Muscle of leg (tissue), 16 donors: ENCODE measurements at places on chromosomes 6 and 20. TPM values are rescaled to one million over a fixed set of nuclear protein-coding genes. Genes with fewer than 3 reads are reported as not detected.
A peak's percentile ranks its signal among the peaks of the same experiment; 100 is the strongest.

DNA sequence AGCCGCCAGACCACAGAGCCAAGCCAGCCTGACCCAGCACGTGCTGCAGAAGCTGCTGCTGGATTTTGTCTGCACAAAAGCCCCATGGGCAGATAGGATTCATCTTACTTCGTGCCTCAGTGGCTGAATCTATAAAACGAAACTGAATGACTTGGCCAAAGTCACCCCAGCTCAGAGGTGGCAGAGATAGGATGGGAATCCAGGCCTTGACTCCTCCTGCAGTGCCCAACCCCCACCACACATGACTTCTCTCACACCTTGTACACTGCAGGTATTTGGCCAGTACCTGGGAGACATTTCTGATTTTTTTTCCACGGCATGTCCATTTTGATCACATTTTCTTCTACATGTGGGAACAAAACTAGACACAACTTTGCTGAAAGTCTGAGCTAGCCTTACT is 182.1 kb downstream of the ANKRD60 start:
- no peak for DNase-seq

DNA sequence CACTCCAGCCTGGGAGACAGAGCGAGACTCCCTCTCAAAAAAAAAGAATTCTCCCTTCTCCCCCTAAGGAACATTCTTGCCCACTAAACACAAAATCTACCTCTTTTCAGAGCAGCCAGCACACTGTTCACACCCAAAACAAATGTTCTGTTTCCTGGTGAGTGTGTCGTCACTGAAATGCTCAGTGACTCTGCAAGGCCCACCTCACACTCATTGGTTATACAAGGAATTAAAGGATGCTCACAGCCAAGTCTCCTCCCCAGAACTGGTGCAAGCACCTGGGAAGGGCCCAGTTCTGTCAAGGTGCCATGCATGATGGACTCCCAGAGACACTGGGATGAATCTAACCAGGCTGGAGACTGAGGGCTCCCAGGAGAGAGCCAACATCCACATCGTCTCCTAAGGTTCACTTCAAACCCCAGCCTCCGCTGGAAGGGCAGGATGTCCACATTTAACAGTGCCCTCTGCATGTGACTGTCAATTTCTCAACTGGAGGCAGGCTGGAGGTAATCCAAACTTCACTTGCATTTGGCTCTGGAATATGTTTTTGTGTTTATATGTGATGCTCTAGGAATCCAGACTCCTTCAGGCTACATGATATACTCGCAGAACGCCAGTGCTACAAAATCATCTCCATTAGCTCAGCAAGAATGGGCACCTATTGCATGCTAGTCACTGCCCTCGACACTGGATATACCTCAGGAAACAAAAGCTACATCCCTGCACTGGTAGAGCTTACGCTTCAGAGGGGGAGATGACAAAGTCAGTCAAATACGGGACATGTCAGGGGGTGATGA is 7.1 kb downstream of the RRBP1 start:
- no peak for DNase-seq

DNA sequence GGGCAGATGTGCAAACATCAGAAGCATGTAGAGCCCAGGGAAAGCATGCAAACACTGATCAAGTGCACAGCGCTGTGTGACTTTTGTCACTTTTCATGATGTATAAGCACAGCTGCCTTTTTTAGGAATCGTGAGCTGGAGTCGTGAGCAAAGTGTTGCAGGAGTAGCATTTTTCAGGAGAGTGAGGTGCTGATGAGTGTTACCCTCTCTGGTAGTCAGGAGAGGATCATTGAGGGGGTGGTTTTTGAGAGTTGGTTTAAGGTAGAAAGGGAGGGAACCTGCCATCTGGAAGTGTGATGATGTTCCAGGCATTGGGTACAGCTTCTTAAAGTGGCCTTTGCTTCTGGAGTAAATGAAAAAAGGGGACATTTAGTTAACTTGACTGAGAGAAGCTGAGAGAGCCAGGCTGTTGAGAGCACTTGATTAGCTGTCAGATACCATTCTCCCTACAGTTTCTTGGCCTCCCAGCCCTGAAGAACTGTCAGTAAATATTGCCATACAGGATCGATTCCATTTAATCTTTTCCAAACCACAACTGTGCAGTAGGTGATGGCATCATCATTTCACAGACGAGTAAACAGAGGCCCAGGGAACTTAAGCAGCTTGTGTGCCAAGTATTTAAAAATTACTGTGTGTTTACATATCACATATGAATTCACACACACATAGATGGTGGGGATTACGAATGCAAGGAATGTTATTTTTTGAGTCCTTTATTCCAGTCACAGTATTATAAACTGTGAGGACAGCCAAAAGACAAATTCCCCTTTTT is 28.9 kb downstream of the TPD52L1 start:
- no peak for DNase-seq

DNA sequence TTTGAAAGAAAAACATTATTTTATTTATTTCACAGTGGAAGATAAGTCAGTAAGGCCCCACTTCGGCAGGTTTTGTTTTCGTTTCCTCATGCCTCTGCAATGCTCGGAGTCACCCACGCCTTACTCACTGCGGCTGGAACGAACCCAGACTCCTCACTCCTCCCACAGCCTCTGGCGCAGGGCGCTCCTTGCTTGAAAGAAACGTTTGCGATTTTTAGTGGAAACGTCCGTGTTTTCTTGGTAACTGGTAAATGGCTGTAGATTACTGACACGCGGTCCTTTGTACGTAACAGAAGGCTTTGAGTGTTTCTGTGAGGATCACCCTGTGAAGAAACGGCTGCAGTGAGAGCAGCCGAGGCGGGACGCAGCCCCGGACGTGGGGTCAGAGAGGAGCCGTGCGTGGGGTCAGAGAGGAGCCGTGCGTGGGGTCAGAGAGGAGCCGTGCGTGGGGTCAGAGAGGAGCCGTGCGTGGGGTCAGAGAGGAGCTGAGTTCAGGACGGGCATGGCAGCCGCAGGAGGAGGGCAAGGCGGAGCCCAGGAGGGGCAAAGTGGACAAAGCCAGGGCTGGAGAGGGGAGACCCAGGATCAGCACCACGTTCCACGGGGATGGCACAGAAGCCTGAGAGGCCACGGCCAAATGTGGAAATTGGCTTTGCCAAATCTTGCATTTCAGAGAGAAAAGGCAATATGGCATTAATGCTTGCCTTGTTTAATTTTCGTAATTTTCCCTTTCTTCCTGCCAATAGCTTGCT is 198.6 kb upstream of the THBS2 start:
- peak; percentile 82 for DNase-seq

- DNase-seq = no peak
These were observed 95.9 kb upstream of the IYD start for GRCh38 chr6:150272976-150273315.

- peak; percentile 20 for DNase-seq
These were observed 38.3 kb downstream of the SNX3 start for GRCh38 chr6:108222504-108222903.

DNA sequence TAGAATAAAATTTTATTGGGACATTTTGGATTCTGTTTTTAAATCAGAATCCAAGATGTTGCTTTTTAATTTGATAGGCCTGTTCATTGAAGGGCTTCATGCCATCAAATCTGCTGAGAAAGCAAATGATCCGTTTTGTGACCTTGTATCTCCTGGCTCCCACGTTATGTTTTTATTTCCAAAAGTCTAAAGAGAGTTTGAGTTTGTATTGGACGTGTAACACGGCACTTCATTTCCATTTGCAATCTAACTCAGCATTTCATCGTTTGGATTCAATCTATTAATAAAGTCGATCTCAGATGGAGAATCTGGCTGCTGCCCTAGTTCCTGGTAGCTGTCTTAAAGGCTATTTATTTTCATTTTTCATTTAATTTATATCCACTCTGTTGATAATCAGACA is 17.0 kb downstream of the KIF25 start:
- DNase-seq = peak; percentile 92

DNA sequence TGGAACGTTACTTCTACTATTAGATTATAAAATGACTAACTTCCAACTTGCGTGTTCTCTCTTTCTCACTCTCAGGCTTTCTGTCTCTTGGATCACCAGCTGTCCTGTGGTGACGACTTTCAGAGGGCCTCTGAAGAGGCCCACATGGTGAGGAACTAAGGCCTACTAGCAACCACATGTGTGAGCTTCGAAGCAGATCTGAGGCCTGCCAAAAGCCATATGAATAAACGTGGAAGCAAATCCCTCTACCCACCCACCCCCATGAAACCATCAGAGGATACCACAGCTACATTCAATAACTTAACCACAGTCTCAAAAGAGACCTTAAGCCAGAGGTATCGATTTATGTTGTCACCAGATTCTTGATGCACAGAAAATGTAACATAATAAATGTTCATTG is 13.5 kb upstream of the BMP5 start:
- no peak for DNase-seq

DNA sequence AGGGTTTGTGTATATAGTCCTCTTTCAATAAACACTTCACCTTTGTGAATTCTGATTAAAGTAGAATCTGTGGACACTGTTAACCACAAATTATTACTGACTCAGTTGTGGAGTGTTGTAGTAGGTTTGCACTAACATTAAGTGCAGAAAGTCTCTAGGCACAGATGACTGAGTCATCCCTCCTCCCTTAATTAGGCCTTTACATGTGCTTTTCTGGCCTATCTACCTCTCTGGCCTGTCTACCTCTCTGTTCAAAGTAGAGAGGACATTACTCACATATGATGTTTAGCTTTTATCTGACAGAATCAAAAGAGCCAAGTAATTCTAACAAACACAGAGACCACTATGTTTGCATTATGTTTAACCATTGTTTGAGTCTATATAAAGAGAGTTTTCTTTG is 783.0 kb downstream of the TENT5A start:
- DNase-seq = no peak

DNA sequence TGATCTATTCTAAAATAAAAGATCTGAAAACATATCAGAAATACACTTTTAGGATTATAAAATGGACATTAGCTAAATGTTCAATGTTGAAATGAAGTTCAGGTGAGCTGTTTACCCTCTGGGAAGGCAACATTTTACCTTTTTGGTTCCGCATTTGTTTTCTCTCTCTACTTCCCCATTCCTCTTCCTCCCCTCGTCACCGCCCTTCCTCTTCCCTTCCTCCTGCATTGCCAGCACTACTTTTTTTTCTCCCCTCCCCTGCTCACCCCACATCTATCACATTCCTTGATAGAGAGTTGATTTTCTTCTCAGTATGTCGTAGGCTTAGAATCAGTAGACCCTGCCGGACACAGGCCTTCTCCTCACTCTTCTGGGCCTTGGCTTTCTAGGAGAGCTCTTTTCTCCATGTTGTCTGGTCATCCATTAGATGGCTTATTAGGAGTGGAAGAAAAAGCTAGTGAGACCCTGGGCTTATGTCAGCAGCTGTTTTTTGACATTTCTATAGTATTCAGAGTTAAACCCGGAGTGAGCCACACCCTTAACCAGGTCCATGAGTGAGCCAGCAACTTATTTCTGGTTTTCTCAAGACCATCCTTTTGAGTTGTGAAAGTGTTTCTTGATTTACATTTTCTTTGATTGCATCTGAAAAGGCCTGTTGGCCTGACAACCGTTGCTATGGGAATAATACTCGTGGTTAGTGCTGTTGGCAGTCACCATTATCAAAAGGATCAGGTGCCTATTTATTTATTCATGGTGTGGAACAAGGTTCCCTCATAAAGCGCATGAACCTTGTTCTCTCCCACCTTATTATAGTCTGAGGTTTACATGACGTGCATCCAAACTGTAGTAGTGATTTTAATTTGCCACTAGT is 90.9 kb downstream of the DTD1 start:
- no peak for DNase-seq

- no peak for DNase-seq
These were observed 6.1 kb upstream of the PRELID3B start for GRCh38 chr20:59048681-59049030.

- DNase-seq = no peak
These were observed 111.8 kb upstream of the FRMD1 start for GRCh38 chr6:168190646-168191443.

GRCh38 chr6:100464162-100464851 is 414 bp downstream of the SIM1 start:
- no peak for DNase-seq

- peak; percentile 92 for DNase-seq
These were observed 112.0 kb upstream of the PDE10A start for GRCh38 chr6:165774903-165775601.

DNA sequence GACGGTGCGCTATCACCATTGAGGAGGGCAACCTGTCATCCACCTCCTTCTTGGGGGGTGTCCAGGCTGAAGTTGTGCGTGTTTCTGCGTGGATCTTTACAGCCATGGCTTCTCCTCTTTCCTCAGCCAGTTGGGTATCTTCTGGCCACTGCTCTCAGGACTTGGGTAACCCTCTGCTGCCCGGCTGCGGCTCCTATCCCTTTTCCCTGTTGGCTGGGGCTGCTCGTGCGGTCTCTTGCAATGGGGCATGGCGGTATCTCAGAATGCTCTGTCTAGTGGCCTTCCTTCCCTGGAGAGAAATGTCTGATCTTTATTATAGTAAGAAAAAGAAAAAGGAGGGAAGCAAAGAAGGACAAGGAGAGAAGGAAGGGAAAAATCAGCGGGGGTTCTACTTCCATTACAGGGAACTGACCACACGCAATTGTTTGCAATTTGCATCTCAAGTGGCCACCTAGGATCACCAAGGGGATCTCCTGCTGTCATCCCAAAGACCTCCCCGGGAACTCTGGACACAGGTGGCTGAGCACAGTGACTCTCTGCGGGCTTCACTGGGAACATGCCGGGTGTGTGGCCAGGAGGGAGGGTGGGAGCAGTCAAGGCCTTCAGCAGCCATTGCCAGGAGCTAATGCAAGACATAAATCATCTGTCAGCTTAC is 60.8 kb downstream of the NPEPL1 start:
- DNase-seq = no peak

- DNase-seq = no peak
These were observed 807 bp upstream of the OTOR start for GRCh38 chr20:16747291-16747811.

GRCh38 chr20:46334303-46334904 is 26.1 kb upstream of the CDH22 start:
- DNase-seq = no peak

- DNase-seq = no peak
These were observed 364.5 kb upstream of the CITED2 start for GRCh38 chr6:139738801-139739455.

- DNase-seq = no peak
These were observed 31.9 kb upstream of the FABP7 start for GRCh38 chr6:122747573-122747972.

DNA sequence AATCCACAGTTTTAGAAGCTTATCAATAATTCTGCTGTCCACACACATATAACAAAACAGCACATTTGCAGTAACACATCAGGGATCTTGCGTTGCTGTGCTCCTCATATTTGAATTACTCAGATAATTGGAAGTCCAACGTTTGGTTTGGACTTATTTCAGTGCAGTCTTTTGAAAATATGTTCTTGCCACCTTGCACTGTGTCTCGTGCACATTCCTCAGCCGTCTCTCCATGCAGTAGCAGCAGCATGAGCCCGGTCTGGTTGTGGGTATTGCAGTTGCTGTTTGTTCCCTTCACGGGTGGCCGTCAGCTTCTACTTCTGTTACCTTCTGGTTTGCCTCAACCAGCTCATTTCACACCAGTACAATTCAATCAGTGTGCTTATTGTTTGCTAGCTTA is 215.5 kb downstream of the SLC24A3 start:
- DNase-seq = no peak

The TAF11 gene
- 45.9 TPM for polyA plus RNA-seq

The CTCFL gene
- 0.21 TPM for polyA plus RNA-seq

The RHAG gene
- polyA plus RNA-seq = 1.3 TPM

The SPATS1 gene
- not detected for polyA plus RNA-seq

The SLC35F1 gene
- polyA plus RNA-seq = 2.6 TPM

The PERP gene
- polyA plus RNA-seq = 2.1 TPM

The CCM2L gene
- 7.8 TPM for polyA plus RNA-seq

The TRIM15 gene
- 0.64 TPM for polyA plus RNA-seq

The APOM gene
- polyA plus RNA-seq = 4.2 TPM

The DNAH8 gene
- polyA plus RNA-seq = 0.79 TPM

The HUS1B gene
- polyA plus RNA-seq = not detected
